ENCODE measurements at places on chromosomes 7 and 10.

DNA sequence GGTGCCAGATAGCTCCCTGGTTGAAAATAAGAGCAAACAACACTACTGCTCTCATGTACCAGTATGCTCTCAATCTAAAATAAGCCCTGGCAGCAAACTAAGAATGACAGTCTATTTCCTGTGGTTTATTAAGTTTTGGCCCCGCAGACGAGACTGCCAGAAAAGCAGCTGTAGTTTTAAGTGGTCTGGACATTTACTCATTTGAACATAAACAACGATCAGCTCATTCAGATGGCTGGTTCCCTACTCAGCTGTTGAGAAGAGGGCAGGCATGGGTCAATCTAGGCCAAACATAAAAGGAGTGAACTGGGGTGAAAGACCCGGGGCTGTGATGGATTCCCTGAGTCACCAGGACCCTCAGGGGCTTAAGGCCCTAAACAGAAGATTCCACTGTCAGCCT lies 4.5 kb downstream of the TRIL start:
- DNase-seq = no peak

DNA sequence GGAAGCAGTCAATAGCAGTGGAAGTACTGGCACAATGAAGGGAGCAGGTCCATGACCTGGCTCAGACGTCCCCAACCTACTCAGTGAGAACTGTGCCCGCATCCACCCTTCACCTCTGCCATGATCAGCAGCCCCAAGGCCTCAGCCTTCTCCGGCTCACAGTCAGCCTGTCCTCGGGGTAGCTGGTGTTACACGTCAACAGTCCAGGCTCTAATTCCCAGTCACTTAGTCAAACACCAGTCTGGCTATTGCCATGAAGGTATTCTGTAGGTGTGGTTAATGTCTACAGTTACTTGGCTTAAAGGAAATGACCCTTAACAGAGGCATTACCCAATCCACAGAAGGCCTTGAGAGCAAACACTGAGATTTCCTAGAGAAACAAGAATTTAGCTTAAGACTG lies 49.1 kb downstream of the GRB10 start:
- no peak for DNase-seq

DNA sequence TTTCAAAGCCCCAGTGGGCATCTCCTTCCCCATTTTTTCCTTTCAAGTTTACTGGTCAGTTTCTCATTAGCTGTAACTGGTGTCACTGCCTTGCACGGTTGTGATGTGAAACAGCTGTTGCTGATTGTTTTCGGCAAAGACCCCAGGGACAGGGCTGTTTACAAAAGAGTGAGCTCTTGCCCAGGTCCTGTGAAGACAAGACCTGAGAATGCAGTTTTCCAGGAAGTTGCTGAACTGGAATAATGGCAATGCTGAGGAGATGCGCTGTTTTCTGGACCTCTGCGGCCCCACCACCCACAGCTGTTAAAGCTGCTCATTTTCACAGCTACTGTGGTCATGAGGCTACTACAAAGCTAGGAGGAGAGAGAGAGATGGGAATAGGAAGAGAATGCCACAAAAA lies 116.6 kb upstream of the RSU1 start:
- no peak for DNase-seq

DNA sequence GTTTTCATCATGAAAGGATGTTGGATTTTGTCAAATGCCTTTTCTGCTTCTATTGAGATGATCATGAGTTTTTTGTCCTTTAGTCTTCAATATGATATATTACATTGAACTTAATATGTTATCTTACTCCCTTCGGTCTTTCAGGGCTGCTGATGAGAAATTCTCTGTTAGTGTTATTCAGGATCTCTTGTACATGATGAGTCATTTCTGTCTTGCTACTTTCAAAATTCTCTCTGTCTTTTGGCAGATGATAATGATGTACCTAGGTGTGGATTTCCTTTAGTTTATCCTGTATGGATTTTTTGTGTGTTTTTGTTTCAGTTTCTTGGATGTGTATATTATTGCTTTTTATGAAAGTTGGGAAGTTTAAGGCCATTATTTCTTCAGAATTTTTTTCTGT lies 320.9 kb upstream of the NPSR1 start:
- no peak for DNase-seq

- peak; percentile 28 for DNase-seq
Observed at GRCh38 chr7:105849122-105849855, 27.1 kb downstream of the ATXN7L1 start.

DNA sequence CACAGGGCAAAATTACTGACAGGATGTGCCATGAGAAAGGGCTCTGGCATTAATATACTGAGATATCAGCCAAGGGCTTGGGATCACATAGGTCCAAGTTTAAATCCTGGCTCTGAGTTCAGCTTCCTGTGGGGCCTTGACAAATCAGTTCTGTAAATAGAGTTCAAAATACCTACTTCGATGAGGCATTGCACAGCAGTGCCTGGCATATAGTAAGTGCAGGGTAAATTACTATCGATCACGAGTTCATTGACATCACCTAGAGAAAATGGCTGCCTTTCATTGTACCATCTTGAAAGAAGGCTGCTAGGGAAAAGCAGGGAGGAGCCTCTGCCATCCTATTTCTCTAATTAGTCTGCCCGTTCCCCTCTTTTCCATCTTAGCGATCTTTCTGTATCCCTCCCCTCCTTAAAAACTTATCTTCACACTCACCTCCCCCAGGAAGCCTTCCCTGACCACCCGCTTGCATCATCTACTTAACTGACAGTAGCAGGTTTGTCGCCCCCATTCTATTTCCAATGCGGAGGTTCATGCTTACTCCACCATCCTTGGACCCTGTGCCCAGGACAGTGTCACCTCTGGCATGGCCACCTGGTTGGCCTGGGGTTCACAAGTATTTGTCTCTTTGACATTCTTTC lies 124.5 kb downstream of the C10orf105 start:
- DNase-seq = no peak

DNA sequence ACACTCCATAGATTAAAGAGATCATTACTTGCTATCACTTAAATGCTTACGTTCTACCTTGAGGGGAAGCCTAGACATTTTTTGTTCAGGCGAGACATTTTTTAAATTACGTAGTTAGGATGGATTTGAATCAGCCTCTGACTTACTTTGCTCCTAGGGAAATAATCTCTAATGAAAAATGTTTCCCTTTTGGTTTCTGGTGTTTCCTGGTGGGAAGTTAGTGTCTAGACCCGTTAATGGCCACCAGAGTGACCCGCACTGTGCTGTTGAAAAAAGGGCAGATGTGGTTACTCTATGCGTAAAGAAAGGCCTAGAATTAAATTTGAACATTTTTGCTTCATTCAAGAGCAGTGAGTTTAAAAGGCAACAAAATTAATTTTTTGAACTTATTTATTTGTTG lies 3.8 kb downstream of the ZNF365 start:
- no peak for DNase-seq

GRCh38 chr7:140402178-140402835 lies 1.6 kb upstream of the RAB19 start:
- DNase-seq = no peak

DNA sequence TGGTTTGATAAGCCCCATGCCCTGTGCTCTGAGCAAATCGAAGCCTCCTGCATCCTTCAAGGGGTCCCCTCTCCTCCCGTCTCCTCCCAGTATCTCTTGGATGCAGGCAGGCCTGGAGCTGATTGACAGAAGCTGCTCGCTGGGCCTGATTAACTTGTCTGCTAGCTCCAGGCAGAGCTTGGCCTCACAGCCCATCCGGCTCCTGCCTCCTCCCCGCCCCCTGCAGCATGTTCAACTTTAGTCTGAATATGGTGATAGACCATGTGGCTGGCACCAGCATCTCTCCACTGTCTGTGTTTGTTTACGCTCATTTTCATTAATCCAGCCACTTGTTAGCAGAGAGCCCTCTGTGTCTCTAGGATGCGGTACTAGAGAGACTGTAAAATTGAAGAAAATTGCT lies 432.2 kb downstream of the DPP6 start:
- no peak for DNase-seq

DNA sequence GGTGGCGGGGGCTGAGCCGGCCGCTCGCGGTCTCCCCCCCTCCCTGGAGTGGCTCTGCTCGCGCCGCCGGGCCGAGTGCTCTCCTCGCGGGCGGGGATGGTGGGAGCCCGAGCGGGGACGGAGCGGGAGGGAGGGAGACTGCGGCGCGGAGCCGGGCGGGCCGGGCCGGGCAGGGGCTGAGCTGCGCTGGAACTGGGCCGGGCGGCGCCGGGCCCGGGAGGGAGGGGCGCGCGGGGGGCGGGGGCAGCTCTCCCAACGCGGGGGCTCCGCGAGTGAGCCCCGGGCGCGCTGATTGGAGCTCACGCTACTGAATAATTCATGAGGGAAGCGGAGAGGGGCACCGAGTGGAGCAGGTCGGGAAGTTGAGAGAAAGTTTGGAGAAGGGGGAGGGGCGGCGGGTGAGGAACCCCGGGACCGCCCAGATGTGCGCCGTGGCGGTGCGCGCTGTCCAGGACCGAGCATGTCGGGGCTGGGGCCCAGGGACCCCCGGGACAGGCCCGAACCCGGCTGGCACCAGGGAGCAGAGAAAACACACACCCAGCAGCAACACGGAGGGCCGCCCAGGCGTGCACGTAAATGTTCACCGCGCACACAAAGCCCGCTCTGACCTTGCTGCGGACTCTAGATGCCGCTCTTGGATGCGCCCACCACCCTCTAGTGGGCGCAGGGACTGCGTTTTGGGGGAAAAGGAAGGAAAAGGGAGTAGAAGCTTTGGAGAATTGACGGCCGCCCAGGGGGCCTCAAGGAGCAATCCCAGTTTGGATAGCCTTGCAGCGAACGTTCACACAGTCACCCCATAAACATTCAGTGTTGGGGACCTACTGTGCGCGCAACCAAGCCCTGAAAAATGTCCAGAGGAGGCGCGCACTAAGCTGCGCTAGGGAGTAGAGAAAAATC lies at the start of gene EPHB4:
Gene EPHB4, minus strand, starts transcription at position 194 of the 897 bp plus-strand sequence. CDS start 493 bp downstream, outside the sequence.
- no peak for DNase-seq
